Psoas muscle (tissue), 8 donors: ENCODE measurements at places on chromosomes 5 and 9. TPM values are rescaled to one million over a fixed set of nuclear protein-coding genes. Genes with fewer than 3 reads are reported as not detected.

Gene SMIM32
- 0.06 TPM for polyA plus RNA-seq

Gene TMEM174
- polyA plus RNA-seq: not detected

Gene PFN3
- not detected for polyA plus RNA-seq

Gene SLC45A2
- polyA plus RNA-seq: not detected
